DMS153 (cell line): ENCODE measurements at places on chromosomes 13 and 19.
A peak's percentile ranks its signal among the peaks of the same experiment; 100 is the strongest.

- DNase-seq: no peak
Observed at GRCh38 chr19:31804668-31805067, 455.4 kb upstream of the TSHZ3 start.

DNA sequence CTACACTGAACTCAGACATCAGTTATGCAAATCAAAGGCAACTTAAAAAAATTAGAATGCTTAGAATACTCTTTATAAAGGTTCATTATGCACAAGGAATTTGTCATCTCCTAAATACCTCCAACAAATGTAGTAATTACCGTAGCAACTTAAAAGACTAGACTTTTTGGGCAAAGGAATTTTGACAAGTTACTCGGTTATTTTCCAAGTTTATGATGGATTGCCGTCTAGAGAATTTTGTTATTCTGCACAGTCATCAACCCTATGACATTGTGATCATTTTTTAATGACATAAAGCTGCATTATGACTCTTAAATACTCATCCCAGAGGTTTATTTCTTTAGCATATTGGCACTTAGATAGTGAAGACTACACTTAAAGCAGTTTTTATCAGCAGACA is 71.9 kb downstream of the TRPC4 start:
- no peak for DNase-seq

GRCh38 chr13:71583581-71583980 is 283.4 kb downstream of the DACH1 start:
- no peak for DNase-seq

DNA sequence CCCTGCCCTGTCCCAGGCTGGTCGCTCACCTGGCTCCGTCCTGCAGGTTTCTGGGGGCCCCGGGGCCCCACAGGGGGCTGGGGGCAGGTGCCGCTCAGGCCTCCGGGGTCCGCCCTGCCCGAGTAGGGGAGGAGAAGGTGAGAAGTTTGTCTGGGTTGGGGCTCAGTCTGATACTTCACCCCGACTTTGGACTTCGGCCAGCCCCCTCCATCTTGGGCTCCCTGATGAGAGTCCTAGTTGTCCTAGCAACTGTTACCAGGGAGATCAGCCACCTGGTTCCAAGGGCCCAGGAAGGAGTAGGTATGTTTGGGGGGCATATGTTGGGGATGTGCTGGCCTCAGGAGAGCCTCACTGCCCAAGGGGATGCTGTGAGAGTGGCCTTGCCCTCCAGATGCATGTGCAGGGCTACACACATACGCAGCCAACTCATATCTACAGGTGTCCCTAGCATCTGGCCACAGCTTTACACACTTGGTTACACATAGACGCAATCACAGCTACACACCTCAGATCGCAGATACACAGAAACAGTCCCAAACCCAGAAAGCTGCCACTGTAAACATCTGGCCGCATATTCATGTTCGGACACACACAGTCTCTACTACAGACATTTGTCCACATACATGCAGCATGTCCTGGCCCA is 3.4 kb downstream of the NUMBL start:
- no peak for DNase-seq

- no peak for DNase-seq
Observed at GRCh38 chr13:67138970-67139369, 91.2 kb downstream of the PCDH9 start.

GRCh38 chr13:37456041-37456440 is 142.5 kb downstream of the POSTN start:
- no peak for DNase-seq

DNA sequence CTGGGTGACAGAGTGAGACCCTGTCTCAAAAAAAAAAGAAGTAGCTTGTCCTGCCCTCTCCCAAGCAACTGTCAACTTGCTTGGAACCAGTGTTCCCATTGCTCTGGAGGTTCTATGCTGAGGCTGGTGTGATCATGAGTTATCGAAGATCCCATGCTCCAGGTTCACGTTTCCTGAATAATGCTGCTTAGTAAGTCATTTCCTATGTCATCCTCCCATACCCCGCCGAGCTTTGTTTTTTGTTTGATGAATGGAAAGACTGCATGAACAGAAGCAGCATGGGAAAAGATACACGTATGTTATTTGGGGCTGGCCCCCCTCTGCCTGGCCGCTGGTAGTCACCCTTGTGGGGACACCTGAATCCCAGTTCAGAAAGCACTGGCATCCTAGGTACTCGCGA is 11.3 kb downstream of the SLC25A42 start:
- no peak for DNase-seq

- no peak for DNase-seq
Observed at GRCh38 chr19:17677002-17677401, 11.2 kb downstream of the UNC13A start.

- DNase-seq: no peak
Observed at GRCh38 chr13:47826471-47826870, 174.6 kb downstream of the SUCLA2 start.

GRCh38 chr13:29279356-29280254 is 315.9 kb downstream of the SLC7A1 start:
- DNase-seq: no peak

DNA sequence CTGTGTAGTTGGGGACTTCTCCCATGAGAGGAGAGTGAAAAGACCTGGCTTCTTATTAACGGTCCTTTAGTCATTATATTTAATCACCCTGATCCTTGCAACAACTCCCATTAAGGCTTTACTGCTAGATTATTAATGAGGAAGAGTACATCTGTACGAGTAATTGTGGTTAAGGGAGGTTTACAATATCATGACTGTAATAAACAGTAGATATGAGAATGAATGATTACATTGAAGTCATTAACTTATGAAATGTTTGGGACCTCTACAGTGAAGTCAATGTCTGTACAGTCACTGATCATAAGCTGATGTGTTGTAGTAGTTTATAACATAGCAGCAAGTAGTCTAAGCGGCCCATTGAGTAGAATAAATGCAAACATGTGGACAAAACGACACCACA is 24.7 kb downstream of the FGF9 start:
- DNase-seq: no peak

DNA sequence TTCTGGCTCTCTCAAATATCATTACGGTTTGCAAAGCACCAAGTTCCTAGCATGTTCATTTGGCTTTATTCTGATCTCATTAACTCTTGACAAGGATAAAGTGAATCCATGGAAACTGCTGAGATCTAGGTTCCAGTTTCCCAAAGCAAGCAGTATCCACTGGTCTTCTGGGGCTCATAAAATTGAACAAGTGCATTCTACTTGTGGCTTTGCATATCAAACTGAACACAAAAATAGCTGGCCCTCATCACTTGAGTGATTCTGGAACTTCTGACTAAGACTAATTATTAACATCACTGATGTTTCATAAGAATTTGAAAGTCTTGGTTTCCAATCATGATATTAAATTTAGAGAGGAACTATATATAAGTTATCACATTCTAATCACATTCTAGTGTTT is 6.3 kb upstream of the KCTD12 start:
- DNase-seq: no peak

GRCh38 chr19:50043967-50044366 is 18.2 kb downstream of the ZNF473 start:
- no peak for DNase-seq

DNA sequence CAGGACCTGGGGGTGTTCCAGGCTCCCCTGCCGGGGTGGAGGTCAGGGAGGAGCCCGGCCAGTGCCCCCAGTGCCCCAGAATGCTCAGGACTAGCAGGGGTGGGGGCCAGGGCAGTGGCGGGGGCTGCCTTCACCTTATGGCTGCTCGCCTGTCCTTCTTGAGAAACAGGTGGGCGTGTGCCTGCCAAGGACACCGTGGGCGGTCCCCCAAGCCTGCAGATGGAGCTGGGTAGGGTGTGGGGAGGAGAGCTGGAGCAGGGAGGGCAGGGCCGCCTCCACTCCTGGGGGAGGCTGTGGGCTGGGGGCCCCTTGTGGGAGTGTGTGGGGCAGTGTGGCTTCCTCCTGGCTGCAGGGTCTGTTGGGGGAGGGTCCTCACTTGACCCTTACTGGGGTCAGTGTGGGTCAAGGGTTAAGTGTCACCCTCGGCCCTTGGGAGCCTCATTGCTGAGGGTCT is 160.1 kb downstream of the KDM4B start:
- no peak for DNase-seq

- no peak for DNase-seq
Observed at GRCh38 chr13:44690376-44690775, 114.2 kb upstream of the TSC22D1 start.

DNA sequence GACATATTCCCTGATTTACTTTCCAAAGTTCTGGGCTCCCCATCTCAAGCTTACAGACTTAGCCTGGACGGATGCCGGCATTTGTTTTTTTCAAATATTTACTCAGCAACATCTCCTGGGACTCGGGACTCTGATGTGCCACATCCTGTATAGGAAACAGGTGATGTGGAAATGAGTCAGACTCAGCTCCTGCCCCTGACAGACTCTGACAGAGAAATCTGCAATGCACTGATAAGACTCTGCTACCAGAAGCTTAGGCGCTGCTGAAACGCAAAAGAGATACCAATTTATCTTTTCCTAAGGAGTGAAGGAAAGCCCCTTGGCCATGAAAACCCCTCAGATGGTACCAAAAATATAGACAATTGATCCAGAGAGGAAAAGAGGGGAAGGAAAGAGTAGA is 16.2 kb downstream of the LAIR2 start:
- DNase-seq: peak; percentile 92

GRCh38 chr19:11242864-11243797 is 3.7 kb downstream of the ANGPTL8 start:
- peak; percentile 20 for DNase-seq

- DNase-seq: no peak
Observed at GRCh38 chr13:110371550-110372465, 64.7 kb downstream of the COL4A2 start.

DNA sequence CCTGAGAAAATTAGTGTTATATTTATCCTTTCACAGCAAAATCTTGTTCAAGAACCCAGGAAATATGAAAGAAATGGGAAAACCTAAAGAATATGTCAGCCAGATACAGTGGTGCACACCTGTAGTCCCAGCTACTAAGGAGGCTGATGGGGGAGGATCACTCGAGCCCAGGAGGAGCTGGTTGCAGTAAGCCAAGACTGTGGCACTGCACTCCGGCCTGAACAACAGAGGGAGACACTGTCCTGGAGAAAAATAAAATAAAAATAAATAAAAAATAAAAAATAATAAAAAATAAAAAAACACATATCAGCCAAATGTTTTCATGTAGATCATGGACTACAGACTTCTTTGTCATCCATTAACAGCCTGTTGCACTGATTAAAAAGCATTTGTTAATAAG is 244.8 kb upstream of the KLHL1 start:
- DNase-seq: no peak

DNA sequence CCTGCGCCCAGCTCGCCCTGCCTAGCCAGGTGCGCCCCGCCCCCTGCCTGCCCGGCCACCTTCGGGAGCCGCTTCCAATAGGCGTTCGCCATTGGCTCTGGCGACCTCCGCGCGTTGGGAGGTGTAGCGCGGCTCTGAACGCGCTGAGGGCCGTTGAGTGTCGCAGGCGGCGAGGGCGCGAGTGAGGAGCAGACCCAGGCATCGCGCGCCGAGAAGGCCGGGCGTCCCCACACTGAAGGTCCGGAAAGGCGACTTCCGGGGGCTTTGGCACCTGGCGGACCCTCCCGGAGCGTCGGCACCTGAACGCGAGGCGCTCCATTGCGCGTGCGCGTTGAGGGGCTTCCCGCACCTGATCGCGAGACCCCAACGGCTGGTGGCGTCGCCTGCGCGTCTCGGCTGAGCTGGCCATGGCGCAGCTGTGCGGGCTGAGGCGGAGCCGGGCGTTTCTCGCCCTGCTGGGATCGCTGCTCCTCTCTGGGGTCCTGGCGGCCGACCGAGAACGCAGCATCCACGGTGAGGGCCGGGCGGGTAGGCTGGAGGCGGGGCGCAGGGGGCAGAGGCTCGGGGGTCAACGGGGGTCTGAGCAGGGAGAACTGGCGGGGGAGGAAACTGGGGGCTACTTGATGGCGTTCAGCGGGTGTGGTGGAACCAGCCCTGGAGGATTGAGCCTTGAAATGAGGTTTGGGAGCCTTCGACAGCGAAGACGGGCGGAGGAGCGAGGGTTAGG is at the start of gene SPINT2:
TSS of gene SPINT2 (plus strand) at position 88 of the 727 bp plus-strand sequence. CDS start at position 408, 320 bp downstream.
- no peak for DNase-seq

GRCh38 chr13:96071504-96071903 is 18.3 kb upstream of the UGGT2 start:
- no peak for DNase-seq

- no peak for DNase-seq
Observed at GRCh38 chr13:86000546-86000945, 201.3 kb upstream of the SLITRK6 start.

- DNase-seq: no peak
Observed at GRCh38 chr19:7570761-7571160, 24.9 kb upstream of the CAMSAP3 start.

DNA sequence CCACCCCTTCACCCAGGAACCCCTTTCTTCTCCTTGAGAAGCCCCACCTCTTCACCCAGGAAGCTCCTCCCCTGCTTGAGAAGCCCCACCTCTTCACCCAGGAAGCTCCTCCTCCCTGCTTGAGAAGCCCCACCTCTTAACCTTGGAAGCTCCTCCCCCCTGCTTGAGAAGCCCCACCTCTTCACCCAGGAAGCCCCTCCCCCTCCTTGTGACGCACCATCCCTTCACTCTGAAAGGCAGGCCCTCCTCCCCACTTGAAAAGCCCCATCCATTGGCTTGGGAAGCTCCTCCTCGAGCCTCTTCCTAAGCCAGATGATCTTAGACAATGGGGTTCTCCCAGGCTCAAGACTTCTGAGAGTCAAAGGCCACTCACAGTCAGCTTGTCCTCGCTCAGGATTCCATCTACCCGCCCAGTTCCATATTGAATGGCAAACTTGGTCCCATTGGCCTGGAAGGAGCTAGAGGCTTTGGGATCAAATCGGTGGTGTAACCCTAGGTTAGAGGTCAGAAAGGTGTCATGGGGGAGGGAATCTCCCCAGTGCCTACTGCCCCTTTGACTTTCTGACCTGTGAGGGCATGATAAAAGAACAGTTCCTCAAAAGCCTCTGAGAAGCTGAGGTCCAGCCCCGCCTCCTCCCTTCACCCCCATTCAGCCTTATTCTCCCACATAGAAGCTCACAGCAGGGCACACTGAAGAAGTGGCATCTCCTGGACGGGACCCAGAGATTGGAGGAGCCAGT is 4.0 kb downstream of the NAPSA start:
- no peak for DNase-seq

- DNase-seq: peak; percentile 55
Observed at GRCh38 chr19:49097453-49098288, 12.4 kb downstream of the SNRNP70 start.

- DNase-seq: no peak
Observed at GRCh38 chr13:50843257-50844083, at the start of gene DLEU7. Gene DLEU7 (minus strand): TSS chr13:50843692. CDS start chr13:50843646, 46 bp downstream.

DNA sequence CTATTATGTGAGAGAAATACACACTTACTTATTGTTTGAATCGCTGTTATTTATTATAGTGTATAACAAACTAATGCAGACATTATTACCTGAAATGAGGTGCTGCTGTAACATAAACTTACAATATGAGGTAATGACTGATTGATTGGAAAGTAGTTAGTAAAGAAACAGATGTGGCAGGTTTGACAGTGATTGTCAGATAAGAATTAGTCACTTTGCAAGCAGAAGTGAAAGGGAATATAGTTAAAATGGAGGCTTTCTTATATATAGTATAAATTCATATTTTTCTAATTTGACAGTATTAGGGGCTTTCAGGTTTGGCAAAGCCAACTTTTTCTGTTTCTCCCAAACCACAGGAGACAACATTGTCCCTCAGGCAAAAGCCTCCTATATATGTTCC is 20.6 kb downstream of the MIR17HG start:
- DNase-seq: no peak

- no peak for DNase-seq
Observed at GRCh38 chr19:17869114-17869608, 2.6 kb upstream of the SLC5A5 start.
